ENCODE measurements at places on chromosomes 2 and 18.

DNA sequence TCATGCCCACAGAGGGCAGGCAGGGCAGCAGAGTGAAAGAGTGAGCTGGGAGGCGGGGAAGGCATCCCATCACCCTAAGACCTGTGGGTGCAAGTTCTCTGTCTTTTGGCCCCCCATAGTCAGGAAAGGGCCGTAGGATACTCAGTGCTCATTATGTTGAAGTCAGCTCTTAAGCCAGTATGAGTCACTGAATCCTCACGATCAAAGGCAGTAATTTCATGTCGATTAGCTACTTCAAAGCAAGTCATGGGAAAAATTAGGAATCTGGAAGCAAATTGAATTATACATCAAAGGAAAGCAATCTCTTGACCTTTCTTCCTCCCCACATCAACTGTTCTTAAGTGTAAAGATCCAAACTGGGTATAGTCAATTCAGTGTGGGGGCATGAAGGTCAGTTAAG lies 178.9 kb downstream of the FHOD3 start:
- DNase-seq, result no peak

- DNase-seq, result no peak
Measured at GRCh38 chr2:182548031-182548950, 121.5 kb upstream of the PDE1A start.

GRCh38 chr2:30374380-30374779 lies 72.7 kb upstream of the LCLAT1 start:
- DNase-seq, result no peak

- no peak for DNase-seq
Measured at GRCh38 chr2:162833345-162833744, 5.2 kb downstream of the KCNH7 start.

DNA sequence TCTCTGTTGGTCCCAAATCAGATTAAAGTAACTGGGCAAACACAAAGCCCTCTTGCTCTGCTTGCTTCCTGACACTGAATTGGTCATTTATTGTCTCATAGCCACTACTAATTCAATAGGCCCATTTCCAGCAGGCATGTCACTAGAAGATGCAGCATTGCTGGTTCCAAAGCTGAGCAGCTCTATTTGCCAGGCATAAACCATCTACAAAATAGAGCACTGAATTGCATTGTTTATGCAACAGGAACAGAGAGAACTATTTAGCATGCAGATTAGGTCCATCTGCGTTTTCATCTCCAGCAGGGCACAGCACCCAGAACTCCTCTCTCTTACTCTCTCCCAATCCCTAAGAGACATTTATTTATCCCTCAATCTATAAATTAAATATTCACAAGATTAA lies 227.6 kb downstream of the SUCLG1 start:
- no peak for DNase-seq

DNA sequence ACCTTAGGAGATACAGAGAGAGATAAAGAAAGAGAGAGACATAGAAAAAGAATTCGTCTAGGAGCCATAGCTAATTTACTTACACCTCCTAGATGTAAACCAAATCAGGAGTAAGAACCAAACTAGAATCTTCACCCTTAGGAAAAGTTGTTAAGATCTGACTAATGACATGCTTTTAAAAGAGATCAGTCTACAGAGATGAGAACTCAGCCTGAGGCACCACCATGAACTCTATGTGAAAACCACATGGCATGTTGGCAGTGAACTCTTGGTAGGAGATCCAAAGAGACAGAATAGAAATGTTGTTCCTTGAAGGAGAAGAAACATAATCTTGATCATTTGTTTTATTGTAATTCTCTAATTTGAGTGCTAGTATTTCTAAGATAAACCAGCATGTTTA lies 585.4 kb upstream of the ID2 start:
- no peak for DNase-seq

- DNase-seq, result no peak
Measured at GRCh38 chr2:110823165-110823564, 90.8 kb downstream of the ACOXL start.

DNA sequence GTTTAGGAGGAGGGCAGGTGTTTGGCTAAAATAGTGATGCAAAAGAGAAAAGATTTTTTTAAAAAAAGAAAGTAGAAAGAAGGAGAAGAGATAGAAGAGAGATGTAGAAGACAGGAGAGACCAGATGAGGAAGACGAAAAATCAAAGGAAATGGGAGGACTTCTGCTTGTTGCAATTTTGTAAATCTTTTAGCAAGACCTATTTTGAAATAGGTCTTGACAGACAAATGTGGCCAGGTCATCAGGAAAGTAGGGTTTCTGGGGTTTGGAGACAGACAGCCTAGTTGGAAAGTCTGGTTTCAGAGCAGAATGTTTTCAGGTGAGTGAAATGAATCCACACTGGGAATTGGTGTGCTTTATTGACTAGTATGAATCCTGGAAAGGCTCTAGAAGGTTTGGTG lies 104.5 kb upstream of the CAVIN2 start:
- no peak for DNase-seq

DNA sequence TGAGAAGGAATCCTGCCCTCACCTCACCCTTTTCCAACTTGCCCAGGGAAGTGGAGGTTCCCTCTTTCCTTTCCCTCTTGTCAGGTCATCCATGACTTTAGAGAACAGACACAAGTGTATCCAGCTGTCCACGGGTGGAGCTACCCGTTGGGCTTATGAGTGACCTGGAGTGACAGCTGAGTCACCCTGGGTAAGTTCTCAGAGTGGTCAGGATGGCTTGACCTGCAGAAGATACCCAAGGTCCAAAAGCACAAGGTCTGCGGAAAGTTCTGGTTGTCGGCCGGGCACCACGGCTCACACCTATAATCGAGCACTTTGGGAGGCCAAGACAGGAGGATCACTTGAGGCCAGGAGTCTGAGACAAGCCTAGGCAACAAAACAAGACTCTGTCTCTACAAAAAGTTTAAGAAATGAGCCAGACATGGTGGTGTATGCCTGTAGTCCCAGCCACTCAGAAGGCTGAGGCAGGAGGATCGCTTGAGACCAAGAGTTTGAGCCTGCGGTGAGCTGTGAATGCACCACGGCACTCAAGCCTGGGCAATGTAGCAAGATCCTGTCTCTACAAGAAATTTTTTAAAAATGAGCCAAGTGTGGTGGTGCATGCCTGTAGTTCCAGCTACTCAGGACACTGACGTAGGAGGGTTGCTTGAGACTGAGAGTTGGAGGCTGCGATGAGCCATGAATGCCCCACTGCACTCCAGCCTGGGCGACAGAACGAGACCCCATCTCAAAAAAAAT lies 14.0 kb upstream of the CNDP1 start:
- no peak for DNase-seq

DNA sequence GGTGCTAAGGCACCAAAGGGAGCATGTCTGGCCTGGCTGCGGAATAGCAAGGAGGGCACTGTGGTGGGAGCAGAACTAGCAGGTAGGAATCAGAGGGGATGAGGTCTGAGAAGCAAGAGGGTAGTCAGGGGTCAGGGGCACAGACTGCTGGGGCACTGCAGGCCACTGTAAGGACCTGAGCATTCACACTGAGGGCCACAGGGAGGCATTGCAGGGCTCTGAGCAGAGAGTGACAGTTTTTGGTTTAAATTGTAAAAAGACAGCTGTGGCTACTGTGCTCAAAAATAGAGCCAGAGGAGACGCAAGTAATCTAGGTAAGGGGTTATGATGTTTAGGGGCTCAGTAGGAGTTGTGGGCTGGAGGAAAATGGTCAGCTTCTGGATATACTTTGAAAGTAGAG lies 41.5 kb downstream of the ARHGAP25 start:
- DNase-seq, result no peak

DNA sequence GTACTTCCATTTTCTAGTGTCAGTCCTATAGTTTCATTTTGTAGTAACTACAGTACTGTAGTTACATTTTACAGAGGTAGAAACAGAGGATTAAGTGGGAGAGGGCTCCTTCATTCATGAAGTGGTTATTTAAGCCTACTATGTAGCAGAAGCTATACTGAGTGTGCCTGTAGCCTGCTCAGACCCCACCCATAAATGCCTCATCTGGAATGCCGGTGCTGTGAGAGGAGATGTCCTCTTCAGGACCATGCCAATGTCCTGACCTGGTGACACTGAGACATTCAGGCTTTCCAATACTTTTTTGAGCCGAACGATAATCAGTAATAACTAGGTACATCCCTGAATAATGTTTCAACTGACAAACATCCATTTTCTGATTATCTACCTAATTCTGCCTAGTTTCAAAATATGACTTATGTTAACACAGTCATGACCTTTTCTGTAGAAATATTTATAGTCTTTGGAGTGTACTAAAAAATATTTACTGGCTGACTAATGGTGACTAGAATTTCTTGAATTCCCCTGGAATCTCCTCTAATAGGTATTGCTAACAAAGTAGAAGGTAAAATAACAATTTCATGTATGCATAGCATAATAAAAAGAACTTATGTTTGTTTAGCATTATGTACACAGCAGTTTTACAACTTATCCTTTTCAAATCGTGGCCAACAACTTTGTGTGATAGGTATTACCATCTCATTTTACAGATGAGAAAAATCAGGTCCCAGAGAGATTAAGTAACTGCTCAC lies 10.2 kb upstream of the ARHGAP28 start:
- DNase-seq, result no peak

DNA sequence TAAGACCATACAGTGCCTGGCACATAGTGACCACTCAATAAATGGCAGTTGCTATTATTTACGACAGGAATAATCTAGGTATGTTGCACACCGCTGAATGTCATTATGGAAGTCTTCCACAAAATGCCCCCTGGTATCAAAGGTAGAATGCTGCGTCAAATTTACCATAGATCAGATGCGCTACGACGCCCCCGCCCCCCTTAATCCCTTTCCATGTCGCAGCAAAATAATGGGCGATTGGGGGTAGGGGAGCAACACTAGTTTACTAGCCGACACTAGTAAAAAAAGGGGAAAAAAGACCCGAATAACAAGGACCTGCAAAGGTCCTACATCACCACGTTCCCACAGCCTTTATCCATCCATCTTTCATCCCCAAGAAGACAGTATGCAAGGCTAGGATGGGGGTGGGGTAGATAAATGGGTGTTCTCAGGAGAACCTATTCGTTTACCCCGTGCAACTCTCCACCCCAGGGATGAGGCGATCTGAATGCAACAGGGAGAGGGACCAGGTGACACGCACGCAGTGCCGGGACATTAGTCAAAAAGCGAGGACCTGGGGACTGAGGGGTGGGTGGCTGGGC lies 455 bp downstream of the PREPL start:
- no peak for DNase-seq

- DNase-seq, result no peak
Measured at GRCh38 chr2:1460851-1461418, 47.7 kb downstream of the TPO start.

- no peak for DNase-seq
Measured at GRCh38 chr2:240107477-240107796, 28.7 kb downstream of the COPS9 start.

GRCh38 chr2:199484927-199485326 lies 27.2 kb upstream of the SATB2 start:
- no peak for DNase-seq

DNA sequence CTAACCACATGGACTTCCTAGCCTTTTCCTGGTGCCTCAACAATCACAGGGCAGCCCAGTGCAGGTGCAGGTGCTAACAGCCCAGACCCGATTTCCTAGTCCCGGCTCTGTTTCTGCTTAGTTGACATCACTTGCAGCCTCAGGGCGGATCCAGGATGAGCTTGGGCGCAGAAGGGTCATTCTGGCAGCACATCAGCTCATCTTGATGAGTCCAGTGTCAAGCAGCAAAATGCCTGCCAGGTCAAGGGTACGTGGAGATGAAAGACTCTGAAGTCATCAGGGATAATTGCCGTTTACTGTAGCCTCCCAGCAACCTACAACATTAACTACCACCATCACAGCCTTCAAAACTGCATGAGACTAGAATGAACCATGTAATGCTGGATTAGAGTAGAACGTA lies 39.4 kb upstream of the EFHD1 start:
- DNase-seq, result no peak

- DNase-seq, result peak; percentile 34
Measured at GRCh38 chr2:226600184-226600583, 199.4 kb downstream of the IRS1 start.

- no peak for DNase-seq
Measured at GRCh38 chr2:57534358-57534757, 512.2 kb upstream of the VRK2 start.

DNA sequence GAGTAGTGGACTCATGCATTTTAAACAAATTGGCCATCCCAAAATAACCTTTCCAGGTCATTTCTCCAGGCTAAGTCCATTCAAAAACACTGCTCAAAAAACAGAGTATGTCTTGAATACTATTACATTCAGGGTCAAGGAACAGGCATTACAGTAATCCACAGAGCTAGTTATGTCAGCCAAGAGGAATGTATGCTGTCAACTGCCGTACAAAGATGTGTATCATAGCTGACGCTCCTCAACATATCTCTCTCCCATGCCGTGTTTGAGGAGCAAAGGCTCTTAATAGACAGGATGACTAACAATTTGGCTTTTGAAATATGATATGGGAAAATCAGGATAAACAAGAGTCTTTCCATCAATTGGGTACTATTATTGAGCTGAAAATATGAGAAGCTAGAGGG lies 68.8 kb upstream of the KCTD1 start:
- peak; percentile 84 for DNase-seq

- peak; percentile 97 for DNase-seq
Measured at GRCh38 chr2:28276076-28276618, 116.5 kb upstream of the FOSL2 start.

GRCh38 chr2:111667542-111668273 lies 216.3 kb downstream of the ANAPC1 start:
- no peak for DNase-seq

DNA sequence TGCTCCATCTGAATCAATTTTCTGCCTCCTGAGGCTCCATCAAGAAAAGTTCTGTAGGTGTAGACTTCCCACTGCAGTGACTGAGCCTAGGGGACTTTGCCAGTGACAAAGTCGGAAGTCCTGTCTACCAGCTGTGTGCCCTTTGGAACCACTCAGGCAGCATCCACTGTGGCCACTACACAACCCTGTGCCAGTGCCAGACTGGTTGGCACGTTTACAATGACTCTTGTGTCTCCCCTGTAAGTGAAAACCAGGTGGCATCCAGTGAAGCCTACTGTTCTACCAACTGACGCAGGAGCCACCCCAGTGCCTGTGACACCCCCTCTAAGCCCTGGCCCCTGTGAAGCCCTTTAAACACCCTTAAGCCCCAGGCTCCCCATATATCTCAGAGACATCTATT lies 132.1 kb upstream of the SERPINE2 start:
- no peak for DNase-seq

DNA sequence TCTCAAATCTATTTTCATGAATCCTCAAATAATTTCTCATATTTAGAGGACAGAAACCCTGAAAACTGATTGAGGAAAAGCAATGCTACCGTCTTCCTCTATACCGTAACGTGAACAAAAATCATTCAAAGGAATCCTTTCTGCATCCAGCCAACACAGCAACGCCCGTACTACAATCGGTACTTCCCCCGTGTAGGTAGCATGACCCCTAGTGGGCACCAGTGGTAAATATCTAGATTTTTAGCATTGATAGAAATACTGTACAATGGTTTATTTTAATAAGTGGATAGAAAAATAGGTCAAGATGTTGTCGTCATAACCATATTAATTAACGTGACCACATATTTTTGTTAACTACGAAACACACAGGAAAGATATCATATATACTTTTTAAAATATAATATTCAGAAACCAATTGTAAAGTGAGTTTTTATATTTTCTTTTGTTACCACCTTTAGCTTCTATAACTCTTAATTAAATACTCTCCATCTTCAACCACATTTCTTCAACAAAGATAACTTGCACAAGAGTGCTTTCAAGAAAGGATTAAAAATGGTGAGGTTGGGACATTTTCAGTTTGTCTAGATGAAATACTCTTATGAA lies 194.1 kb downstream of the SS18 start:
- DNase-seq, result no peak

GRCh38 chr2:207513551-207514257 lies 16.1 kb upstream of the CREB1 start:
- peak; percentile 99 for DNase-seq

GRCh38 chr2:55843096-55843993 lies 80.2 kb downstream of the EFEMP1 start:
- peak; percentile 99 for DNase-seq

All from AG04449 (cell line).